ENCODE measurements at places on chromosomes 16 and 17.
A peak's percentile ranks its signal among the peaks of the same experiment; 100 is the strongest.

DNA sequence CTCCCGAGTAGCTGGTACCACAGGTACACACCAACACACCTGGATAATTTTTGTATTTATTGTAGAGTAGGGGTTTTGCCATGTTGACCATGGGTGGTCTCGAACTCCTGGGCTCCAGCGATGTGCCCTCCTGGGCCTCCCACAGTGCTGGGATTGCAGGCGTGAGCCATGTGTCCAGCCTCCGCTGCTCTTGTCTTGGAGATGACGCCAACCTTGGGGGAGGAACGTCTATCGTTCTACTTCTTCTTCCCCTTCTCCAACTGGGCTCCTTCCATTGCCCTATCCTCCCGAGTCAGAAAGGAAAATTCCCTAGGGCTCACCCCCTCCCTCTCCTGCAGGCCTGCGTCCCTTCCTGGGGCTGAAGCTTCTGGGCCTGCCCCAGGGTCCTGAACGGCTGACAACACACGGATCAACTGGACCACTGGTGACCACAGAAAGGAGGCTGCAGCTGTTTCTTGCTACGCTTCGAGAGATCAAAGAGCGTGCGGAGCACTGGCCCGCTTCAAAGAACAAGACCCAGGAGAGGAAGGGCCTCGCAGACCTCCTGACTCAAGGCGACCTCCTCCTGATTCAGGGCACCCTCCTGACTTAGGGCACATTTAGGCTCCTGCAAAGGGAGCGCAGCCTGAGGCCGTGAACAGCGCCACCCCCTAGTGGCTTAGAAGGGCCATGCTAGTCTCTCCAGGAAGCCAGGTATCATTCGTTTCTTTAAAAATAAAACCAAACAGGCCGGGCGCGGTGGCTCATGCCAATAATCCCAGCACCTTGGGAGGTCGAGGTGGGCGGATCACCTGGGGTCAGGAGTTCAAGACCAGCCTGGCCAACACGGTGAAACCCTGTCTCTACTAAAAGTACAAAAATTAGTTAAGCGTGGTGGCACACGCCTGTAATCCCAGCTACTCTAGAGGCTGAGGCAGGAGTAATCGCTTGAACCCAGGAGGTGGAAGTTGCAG, 48.5 kb upstream of the HELZ start:
- peak; percentile 0 for DNase-seq

DNA sequence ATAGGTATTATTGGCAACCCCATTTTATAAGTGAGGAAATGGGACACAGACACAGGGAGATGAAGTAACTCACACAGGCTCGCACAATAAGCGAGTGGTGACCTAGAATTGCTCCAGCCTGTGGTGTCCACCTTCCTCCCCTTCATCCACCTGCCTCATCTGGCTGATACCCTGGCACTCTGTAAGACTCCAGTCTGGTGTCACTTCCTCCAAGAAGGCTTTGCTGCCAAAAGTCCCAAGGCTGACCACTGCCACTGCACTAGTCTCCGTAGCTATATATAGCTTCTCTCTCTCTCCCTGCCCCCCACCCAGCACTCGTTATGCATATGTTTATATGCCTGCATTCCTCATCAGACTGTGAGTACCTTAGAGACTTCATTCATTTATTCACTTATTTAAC, 66.1 kb upstream of the SREBF1 start:
- no peak for DNase-seq

- no peak for DNase-seq
These were observed 47.8 kb upstream of the SCNN1B start for GRCh38 chr16:23254338-23254737.

DNA sequence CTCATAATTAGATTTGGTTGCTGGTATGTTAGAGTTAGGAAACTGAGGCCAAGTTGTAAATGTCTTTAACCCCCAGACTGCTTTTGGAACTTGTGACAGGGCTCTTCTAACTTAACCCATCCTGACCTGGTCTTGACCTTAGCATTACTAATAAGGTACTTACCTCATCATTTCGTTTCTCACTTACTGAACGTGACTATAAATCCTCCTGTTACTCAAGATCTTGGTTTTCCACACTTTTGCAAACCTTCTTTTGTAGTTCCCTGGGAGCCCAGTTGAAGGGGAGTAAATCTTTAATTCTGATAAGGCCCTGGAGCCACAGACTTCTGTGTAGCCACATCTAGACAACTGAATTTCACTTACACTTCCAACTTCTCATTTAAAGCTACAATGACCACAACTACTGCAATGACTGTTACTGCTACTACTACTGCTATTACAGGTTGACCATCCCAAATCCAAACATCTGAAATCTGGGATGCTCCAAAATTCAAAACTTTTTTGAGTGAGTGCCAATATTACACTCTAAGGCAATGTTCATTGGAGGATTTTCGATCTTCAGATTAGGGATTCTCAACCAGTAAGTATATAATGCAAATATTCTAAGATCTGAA, 248.8 kb upstream of the TBX2 start:
- no peak for DNase-seq

GRCh38 chr17:75114552-75115314, 5.0 kb downstream of the ARMC7 start:
- no peak for DNase-seq

DNA sequence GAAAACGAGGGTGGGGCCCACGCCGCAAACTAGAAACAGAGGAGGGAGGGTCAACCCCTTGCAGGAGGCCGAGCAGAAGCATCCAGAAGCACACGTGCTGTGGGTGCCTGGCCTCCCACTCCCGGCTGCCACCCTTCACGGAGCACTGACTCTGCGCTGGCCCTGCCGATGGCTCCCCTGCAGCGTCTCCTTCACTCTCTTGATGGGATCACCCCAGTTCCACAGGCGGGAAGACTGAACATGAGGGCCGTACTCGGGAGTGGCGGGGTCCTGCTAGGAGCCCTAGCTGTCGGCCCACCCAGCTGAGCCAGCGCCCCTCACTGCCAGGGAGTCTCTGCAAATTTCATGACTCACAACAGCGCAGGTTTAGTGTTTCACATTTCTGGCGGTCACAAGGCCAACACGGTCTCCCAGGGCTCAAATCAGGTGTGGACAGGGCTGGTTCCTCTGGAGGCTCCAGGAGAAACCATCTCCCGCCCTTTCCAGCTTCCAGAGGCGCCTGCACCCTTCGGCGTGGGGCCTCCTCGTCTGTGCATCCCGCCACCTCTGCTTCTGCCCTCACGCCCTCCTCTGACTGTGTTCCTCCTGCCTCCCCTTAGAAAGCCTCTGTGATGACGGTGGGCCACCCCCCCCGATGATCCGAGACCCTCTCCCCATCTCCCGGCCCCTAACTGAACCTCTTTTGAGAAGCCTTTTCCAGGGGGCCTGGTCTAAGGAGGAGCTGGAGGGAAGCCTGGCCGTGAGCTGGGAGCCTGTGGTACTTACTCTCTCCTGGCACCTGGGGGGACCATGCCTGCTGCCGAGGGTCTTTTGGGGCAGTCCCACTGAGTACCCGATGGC, 2.0 kb downstream of the PTX4 start:
- DNase-seq: no peak

DNA sequence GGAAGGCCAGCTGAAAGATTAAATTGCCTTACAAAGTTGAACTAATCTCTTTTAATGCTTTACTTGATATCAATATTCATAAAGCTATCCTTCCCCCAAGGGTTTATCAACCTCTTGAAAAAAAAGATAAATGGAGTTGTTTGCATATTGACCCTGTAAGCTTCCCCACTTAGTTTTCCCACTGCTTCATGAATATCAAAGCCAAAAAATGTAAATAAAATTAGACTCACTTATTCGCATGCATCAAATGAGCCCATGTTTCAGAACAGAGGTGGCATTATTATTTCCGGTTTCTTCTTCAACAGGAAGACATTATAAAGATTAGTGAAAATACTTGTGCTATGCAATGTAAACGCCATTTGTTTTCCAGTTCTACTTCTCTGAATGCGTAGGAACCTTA, 150.7 kb downstream of the CDH11 start:
- DNase-seq: no peak

DNA sequence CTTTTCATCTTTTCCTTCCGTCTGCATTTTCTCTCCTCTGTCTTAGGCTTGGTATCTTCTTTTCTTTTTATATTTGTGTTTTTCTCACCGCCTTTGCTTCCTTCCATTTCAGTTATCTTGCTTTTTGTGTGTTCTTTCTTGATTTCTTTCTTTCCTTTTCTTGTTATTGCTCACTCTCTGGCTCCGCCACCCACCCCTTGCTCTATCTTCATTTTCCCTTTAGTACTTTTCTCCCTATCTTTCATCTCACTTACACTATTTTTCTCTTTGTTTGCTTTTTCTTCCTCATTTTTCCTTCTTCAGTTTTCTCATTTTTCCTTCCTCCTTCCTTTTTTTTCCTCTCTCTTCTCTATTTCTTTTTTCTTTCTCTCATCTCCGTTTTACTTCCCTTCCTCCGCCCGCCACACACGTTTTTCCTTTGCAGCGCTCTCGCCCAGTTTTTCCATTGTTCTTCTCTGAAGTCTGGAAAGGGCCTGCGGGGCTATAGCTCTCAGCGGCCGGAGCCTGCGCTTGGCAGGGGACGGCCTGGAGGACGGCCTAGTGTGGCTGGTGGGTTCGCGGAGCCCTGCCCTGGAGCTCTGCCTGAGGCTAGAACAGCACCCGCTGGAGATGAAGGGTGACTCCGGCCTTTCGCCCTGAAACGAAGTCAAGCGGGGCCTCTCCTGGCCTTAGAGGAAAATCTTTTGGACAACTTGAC, 5.2 kb upstream of the HOXB13 start:
- DNase-seq: no peak

GRCh38 chr17:81831957-81832607, 1.0 kb downstream of the MCRIP1 start:
- DNase-seq: no peak

DNA sequence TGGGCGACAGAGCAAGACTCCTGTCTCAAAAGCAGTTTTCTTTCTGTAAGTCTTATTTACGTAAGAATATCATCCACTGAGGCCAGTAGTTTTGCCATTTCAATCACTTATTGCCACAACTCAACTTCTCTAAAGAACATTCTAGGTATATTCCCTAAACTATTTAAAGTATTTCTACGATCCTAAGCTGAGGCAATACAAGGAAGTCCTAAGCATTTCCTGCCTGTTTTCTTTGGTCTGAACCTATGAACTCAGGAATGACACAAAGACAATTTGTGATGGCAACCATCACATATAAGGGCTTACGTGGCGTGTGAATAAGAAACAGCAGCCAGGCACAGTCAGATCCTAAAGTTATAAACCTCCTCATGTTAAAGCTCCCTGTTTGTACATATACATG, 14.2 kb downstream of the USP36 start:
- no peak for DNase-seq

GRCh38 chr17:17140590-17140980, 65.5 kb downstream of the PLD6 start:
- no peak for DNase-seq

DNA sequence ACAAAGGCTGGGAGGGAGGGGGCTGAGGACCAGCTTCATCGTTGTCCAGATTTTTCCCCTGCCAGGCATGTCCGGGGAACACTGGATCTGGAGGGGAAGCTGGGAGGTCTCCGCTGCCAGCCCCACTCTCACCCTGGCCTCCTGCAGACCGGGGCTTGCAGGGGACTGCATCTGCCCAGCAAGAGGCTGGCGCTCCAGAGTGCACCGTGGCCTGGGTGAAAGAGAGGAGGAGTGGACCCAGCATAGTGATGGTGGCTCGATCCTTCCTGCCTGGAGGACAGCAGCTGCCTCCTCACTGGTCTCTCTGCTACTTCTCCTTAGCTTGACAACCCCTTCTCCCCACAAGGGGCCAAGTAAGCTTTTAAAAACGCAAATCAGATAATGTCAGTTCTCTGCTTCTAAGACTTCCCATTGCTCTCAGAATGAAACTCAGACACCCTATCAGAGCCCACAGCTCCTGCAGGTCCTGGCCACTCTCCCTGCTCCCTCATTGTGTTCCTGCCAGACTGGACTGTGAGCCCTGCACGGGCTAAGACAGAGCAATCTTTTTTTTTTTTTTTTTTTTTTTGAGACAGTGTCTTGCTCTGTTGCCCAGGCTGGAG, 15.0 kb downstream of the CPNE2 start:
- DNase-seq: no peak

GRCh38 chr16:86338403-86339115, 171.8 kb upstream of the FOXF1 start:
- no peak for DNase-seq

DNA sequence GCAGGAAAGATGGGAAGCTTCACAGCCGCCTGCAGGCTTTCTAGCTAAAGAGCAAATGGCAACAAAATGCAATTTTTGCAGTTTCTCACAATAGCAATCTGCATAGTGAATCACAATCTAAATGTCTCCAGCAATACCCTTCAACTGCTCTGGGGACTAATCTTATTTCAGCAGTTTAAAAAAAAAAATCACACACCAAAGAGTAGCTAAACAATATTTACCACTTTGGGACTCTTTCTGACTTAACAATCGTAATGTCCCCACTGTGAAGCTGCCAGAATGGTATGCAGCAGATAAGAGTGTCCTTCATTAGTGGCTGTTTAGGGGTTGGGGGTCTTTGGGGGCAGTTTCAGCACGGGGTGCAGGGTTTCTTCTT, 9.8 kb downstream of the CPPED1 start:
- DNase-seq: no peak

GRCh38 chr17:82444284-82444893, 6.2 kb downstream of the CYBC1 start:
- no peak for DNase-seq

DNA sequence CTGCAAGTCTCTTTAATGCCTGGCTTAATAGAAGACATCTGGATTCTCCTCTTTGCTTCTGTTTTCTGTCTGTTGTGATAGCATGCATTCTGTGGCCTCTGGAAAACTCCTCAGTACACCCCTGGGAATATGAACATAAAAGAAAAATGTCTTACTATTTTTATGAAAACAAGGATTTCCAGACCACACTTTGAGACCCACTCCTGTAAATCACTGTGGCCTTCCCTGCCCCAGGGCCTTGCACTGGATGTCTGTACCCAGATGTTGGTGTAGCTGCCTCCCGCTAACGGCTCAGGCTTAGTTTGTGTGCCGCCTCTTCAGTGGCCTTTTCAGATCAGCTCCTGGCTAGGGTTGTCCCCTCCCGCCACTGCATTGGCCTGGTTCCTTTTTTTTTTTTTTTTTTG, 126.6 kb downstream of the SOCS1 start:
- no peak for DNase-seq

DNA sequence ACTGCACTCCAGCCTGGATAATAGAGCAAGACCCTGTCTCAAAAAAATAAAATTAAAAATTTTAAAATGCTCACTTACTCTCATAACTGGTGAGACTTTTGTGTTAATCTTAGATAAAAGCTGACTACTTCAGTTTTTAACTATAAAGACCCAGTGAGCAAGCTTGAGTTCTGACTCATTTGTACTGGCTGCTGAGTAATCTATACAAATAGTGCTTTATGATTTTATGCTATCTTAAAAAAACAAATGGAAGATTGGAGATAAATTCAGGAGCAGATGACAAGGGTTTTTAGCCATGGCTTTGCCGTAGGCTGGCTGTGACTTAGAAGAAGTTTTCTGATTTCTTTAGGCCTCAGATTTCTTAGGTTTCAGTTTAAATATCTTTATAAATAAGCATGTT, 30.5 kb downstream of the SNTB2 start:
- no peak for DNase-seq

All from NCI-H1105 treated with DMSO at 0.1 percent for 48 hours (cell line).